Kidney capillary endothelial cell (primary cell): ENCODE measurements at places on chromosomes 4 and X.

- no peak for DNase-seq
These were observed 50.2 kb downstream of the ING2 start for GRCh38 chr4:183554878-183555585.

- no peak for DNase-seq
These were observed 933.6 kb upstream of the ADGRL3 start for GRCh38 chr4:60266505-60266904.

DNA sequence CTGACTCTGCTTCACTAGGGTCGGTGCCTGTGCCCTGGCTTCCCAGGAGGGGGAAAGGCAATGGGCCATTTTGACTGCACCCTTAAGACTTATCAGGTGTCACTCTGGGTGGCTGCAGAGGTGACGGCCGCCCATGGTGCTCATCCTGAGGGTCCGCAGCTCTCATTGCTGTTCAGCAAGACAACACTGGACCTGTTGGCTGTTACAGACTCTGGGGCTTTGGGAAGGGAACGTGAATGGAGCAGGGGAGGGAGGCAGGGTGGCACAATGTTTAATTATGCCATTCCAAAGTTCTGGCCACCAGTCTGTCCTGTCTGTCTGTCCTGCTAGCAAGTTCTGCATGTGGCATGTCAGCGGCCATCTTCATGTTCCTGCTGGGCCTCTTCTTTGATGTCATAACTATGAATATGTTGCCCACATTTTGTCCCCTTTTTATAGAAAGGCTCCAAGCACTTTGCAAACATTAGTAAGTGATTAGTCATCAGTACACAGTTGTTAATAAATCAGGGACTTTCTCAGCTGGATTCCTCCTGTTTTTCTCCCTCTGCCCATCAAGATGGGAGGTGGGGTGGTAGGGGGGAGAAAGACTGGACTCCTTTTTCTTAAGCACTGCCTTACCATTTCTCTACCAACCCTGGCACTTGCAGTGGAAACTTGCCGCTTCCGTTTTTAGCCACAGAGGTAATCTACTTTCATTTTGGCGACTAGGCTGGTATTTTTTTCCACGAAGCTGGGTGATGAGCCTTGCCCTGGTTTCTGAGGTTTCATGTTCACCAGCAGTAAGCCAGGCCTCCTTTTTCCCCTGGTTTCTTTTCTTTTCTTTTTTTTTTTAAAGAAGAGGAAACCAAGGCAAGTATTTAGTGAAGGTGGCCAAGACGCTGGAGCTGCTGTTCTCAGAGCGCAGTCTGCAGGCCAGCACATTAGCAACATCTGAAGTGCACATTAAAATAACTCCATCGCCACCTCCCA is 88.6 kb upstream of the TRIM2 start:
- peak; percentile 71 for DNase-seq

- DNase-seq = no peak
These were observed 338.1 kb downstream of the BCOR start for GRCh38 chrX:39759526-39760224.

GRCh38 chr4:107094332-107094731 is 58.2 kb upstream of the DKK2 start:
- DNase-seq = peak; percentile 6

GRCh38 chr4:37483610-37484009 is 202.6 kb downstream of the RELL1 start:
- DNase-seq = no peak

GRCh38 chr4:87566276-87566675 is 37.1 kb upstream of the SPARCL1 start:
- DNase-seq = no peak

GRCh38 chr4:152039023-152039481 is 278.2 kb upstream of the GATB start:
- no peak for DNase-seq

DNA sequence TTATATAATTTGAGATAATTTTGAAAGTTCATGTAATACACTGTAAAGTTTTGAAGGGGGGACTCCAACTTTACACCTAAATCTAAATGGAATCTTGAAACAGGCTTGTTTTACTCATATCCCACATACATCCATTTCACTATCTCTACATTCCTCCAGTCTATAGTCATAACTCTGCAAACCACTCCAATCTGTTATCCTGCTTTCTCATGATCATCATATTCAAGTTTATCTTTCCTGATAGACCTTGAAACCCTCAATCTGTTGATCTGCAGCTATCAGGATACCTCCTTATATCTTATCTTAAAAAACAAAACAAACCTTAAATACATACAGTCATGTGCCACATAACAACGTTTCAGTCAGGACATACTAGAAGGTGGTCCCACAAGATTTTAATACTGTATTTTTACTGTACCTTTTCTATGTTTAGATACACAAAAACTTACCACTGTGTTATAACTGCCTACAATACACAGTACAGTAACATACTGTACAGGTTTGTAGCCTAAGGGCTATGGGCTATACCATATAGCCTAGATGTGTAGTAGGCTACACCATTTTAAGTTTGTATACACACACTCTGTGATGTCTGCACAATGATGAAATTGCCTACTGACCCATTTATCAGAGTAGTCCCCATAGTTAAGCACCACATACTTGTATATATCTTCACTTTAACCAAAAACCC is 14.0 kb downstream of the CHIC2 start:
- DNase-seq = no peak

- no peak for DNase-seq
These were observed 9.9 kb upstream of the PITX2 start for GRCh38 chr4:110632506-110633357.

- DNase-seq = no peak
These were observed 3.8 kb downstream of the FGFRL1 start for GRCh38 chr4:1015179-1015578.

GRCh38 chr4:55351824-55352223 is 5.8 kb downstream of the SRD5A3 start:
- no peak for DNase-seq

- no peak for DNase-seq
These were observed 77.2 kb upstream of the BOD1L1 start for GRCh38 chr4:13704761-13705160.

DNA sequence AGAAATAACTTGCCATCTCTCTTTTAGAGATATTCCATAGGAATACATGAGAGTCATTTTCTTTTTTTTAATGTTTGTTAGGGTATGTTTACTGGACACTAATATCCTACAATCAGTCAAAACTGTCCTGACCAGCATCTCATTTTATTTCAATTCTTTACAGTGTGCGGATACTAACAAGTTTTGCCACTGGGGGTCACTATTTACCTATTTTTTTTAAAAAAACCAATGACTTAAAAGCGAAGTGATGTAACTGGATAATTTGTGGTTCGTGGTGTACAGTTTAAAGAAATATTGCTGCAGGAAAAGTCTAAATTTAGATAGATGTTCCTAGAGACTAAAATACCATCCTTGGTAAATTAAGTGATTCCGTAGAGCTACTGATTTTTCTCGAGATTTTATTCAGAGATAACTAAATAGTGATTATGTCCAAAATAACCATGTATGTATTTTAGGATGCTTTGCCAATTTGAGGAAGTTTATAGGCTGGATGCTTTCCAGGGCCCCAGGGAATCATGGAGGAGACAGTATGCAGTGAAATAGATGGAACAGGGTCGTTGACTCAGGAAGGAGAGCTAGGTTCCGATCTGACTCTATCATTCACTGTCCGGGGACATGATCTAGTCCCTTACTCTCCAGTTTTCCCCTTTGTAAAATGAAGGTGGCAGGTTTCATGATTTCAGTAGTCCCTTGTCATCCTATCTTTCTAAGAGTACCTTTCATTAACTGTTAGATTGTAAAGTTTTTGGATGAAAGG is 34.0 kb upstream of the GNPDA2 start:
- peak; percentile 46 for DNase-seq

GRCh38 chr4:106868381-106869035 is 167.6 kb downstream of the DKK2 start:
- no peak for DNase-seq

- DNase-seq = no peak
These were observed 4.8 kb downstream of the LRRC66 start for GRCh38 chr4:52015366-52015765.

GRCh38 chrX:49042581-49043219 is 457 bp downstream of the TFE3 start:
- DNase-seq = no peak

GRCh38 chr4:168325591-168325990 is 7.0 kb upstream of the DDX60 start:
- DNase-seq = no peak

- no peak for DNase-seq
These were observed 66.0 kb downstream of the GLRB start for GRCh38 chr4:157141976-157142375.

DNA sequence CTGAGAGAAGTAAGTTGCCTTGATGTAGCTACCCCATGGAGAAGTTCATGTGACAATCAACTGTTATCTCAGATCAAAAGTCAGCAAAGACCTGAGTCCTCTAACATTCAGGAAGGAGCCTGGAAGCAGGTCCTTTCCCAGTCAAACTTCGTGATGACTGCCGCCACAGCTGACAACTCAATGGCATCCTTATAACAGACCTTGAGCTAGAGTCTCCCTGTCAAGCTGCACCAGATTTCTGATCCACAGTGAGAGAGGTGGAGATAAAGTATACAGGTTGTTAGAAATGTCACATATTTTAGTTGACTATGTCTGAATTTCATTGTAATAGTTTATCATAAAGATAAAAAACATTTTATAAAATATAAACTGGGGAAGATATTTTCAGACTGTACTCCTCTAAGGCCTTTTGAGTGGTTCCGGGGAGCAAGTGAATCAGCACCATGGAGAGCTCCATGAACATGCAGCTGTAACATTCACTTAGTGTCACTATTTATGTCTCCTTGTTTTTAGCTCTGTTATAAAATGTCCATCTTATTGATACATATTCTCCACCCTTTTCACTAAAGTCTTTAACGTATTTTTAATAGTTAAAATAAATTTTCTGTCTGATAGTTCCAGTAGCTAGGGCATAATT is 1653.5 kb upstream of the AGA start:
- DNase-seq = no peak

GRCh38 chrX:5307416-5307815 is 921.3 kb downstream of the NLGN4X start:
- DNase-seq = no peak

DNA sequence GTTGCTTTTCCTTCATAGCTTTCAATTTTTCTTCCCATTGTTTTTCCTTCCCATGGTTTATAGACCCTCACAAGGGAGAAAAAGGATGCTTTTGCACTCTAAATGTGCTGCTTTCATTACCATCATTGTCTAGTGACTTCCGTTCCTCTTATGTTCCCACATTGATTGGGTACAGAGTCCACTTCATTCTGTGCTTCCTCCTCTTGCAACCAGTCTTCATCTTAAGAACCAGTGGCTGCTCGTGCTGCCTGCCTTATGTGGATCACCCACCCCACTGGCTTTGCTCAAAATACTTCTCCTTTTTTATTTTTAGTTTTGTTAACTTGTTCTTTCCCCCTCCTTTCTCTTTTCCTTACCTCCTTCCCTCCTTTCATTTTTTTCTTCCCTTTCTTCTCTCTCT is 76.5 kb upstream of the BOD1L1 start:
- DNase-seq = no peak

- DNase-seq = no peak
These were observed 37.9 kb downstream of the UNC5C start for GRCh38 chr4:95510877-95511276.

- no peak for DNase-seq
These were observed 4.8 kb upstream of the NHS start for GRCh38 chrX:17370191-17370590.

GRCh38 chr4:8319731-8320385 is 50.3 kb downstream of the HTRA3 start:
- no peak for DNase-seq

GRCh38 chr4:182600093-182600492 is 317.1 kb downstream of the DCTD start:
- DNase-seq = no peak

DNA sequence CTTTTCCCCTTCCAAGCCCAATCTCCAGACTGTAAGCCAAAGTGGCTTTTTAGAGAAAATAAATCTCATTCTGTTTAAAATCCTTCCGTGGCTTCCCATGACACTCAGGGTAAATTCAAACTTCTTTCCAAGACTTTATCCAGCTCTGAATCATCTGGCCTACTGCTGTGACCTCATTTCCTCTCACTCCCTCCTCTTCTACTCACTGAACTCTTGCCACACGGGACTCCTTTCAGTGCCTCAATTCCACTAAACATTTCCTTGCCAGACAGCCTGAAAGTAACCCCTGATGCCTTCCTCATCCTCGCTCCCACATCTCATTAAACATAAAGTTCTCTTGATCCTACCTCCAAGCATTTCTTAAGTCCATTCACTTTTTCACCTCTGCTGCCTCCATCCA is 27.8 kb upstream of the RNF128 start:
- DNase-seq = no peak

DNA sequence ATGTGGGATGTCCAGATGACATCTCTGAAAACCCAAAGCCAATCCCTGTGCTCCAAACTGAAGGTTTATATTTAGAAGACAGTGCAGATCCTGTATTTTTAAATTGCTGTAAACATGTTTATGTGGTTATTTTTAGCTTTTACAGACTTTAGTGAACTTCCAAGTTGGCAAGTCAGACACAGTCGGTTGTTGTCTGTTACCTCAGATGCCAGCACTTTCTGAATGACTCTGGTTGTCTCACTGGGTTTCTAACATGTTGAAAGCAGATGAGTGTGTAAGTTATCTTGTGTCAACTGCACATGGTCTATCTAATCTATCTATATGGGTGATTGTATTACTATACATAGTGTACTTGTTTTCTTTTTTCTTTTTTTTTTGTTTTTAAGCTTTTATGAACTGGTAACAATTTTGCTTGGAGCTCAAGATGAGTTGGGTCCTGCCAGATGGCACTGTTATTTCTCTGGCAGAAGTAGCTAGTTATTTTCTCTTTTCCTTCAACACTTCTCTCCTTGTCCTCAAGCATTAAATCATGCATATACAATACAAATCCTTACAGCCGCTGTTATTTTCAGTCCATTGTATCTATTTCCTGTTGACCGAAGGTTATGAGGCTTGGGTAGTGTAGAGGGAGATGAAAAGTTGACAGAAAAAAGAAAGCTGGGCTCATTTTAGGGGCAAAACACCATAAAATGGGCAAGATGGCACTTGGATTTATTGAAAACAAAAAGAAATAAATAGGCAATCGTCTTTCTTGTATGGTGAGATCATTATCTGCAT is 66.3 kb downstream of the GAB1 start:
- DNase-seq = no peak
